Articular chondrocyte of knee joint (primary cell): ENCODE measurements at places on chromosomes 5 and 9. TPM values are rescaled to one million over a fixed set of nuclear protein-coding genes. Genes with fewer than 3 reads are reported as not detected.

Gene FBP2
- total RNA-seq = not detected in 2 replicates

Gene WDR31
- 2.9 and 3.2 TPM in 2 replicates for total RNA-seq

Gene SLC36A2
- not detected in 2 replicates for total RNA-seq

Gene EIF4E1B
- total RNA-seq = not detected in 2 replicates

Gene ADGRV1
- 0.13 and 1.1 TPM in 2 replicates for total RNA-seq

Gene PCDHGA3
- 3.7 and 6.2 TPM in 2 replicates for total RNA-seq

Gene IFNB1
- total RNA-seq = not detected in 2 replicates

Gene IGIP
- total RNA-seq = 17.0 and 19.9 TPM in 2 replicates

Gene PHF24
- total RNA-seq = 0.11 and 0.26 TPM in 2 replicates

Gene VAV2
- 14.3 and 14.8 TPM in 2 replicates for total RNA-seq

Gene MARCOL
- total RNA-seq = not detected in 2 replicates

Gene SPATA6L
- total RNA-seq = 1.8 TPM in 2 replicates

Gene ATOSB
- total RNA-seq = 18.8 and 23.7 TPM in 2 replicates

Gene PNPLA7
- 2.6 and 3.0 TPM in 2 replicates for total RNA-seq

Gene TIMD4
- total RNA-seq = not detected in 2 replicates

Gene TLN1
- total RNA-seq = 275 and 305 TPM in 2 replicates

Gene FOXD4L5
- under 0.01 TPM in 1 of 2 replicates, not detected in the other for total RNA-seq

Gene ITK
- under 0.01 and 0.65 TPM in 2 replicates for total RNA-seq

Gene GAPVD1
- total RNA-seq = 59.5 and 65.0 TPM in 2 replicates

Gene TAF1L
- total RNA-seq = under 0.01 TPM in 2 replicates

Gene MYOZ3
- total RNA-seq = under 0.01 and 0.54 TPM in 2 replicates

Gene SOX30
- under 0.01 TPM in 1 of 2 replicates, not detected in the other for total RNA-seq

Gene GNA14
- 0.91 and 2.6 TPM in 2 replicates for total RNA-seq

Gene PCDHGB2
- total RNA-seq = 6.5 and 6.8 TPM in 2 replicates

Gene THBS4
- 1.0 and 2.3 TPM in 2 replicates for total RNA-seq
